Subcutaneous preadipocyte (primary cell): ENCODE measurements at places on chromosomes 3 and 15. TPM values are rescaled to one million over a fixed set of nuclear protein-coding genes. Genes with fewer than 3 reads are reported as not detected.

TTLL13 gene
- under 0.01 TPM in 1 of 2 replicates, not detected in the other for total RNA-seq

FSTL1 gene
- total RNA-seq, result 920 and 1,034 TPM in 2 replicates

HOMER2 gene
- total RNA-seq, result 1.4 and 2.9 TPM in 2 replicates

NR1I2 gene
- 0.20 TPM in 1 of 2 replicates, not detected in the other for total RNA-seq
